NCI-H1436 (cell line): ENCODE measurements at places on chromosomes 1 and 21.

DNA sequence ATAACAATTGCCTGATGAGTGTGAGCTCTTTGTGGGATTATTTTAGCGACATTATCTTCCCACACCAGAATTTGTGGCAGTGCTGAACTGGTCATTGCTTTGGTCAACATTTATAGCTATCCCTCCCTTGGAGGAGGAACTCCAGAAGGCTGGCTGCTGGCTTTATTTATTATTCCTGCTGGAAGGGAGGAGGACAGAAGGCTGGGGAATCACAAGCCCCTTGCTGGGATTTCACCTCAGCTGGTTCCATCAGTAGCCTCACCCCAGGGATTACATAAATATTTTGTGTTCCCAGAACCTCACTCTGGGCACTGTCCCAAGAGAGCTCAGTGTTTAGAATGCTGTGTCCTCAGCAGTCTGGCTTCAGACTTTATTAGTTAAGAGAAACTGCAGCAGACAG is 102.8 kb upstream of the C1orf21 start:
- DNase-seq = no peak

- DNase-seq = peak; percentile 46
Measured at GRCh38 chr1:8015036-8015808, 10.9 kb downstream of the ERRFI1 start.

- DNase-seq = peak; percentile 88
Measured at GRCh38 chr1:38151399-38151798, 104.8 kb upstream of the POU3F1 start.

- no peak for DNase-seq
Measured at GRCh38 chr1:85611856-85612255, 31.3 kb downstream of the CCN1 start.

GRCh38 chr21:39463308-39463707 is 11.5 kb downstream of the SH3BGR start:
- no peak for DNase-seq

GRCh38 chr1:30778979-30779293 is 21.4 kb upstream of the LAPTM5 start:
- no peak for DNase-seq

DNA sequence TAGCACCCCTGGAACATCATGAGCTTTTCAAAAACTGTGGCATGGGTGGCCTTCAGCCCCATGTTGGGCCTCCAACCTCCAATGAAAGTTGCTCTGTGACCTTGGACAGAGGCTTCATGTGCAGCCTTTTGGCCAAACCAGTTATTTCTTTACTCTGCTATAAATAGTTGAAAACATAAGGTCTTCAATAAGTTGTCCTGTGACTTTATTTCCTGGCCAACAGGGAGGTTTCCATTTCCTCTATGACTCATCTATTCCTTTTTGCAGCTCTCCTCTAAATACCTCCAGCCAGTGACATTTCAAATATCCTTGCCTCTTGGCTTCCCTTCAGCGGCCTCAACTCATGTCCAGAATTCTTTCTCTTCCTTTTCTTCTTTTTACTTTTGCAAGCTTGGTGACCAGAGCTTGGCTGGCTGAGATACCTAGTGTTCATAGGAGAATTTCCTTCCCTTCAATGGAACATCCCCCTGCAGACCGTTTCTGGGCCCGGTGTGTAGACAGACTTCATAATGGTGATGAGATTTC is 22.7 kb upstream of the TRIM67 start:
- no peak for DNase-seq

DNA sequence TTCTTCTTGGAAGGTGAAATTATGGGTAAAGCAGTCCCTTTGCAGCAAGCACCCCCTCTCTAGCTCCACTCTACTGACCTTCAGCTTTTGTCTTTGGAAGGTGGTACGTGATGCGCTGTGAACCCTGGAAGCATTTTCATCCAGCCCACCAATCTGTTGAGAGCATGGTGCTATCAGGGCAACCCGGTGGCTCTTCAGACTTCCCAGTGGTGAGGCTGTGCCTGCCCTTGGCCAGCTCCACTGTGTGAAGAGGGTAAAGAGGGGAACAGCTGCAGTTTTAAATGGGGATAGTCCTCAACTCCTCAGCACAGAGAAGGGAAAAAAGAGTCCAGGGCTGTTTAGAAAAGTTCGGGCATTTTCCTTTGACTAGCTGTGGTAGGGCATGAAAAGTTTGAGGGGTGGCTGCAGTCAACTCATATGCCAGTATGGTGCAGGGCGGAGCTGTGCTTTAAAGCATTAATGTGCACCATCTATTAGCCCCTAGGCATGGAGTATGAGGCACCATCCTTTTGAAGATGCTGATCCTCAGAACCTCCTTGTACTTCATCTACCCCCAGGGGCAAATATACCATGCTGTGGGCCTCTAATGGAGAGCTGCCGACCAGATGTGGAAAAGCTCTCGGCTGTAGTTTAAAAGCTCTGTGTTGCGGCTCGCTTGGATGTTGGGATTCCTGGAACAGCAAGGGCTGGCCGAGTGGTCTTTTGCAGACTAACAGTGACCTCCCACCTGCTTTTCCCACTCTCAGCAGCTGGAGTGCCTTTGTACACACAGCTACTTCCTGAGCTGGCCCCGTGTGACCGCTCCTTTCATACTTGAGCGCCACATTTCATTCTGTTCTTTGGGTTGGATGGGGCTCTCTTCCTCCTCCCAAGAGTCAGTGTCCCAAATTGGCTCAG is 123.0 kb downstream of the PEX14 start:
- no peak for DNase-seq

DNA sequence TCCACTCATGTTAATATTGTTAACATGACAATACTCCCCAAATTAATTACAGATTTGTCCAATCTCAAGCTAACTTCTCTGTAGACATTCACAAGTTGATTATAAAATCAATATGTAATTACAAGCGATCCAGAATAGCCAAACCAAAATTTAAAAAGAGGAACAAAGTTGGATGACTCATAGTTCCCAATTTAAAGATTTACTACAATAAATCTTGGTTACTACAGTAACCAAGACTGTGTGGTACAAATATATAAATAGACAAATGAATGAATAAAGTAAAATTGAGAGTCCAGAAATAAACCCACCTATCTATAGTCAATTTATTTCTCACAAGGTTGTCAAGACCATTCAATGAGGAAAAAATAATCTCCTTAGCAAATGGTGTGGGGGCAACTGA is 7.1 kb upstream of the KRTAP10-4 start:
- no peak for DNase-seq

- no peak for DNase-seq
Measured at GRCh38 chr1:3348196-3348865, 106.1 kb upstream of the ARHGEF16 start.

DNA sequence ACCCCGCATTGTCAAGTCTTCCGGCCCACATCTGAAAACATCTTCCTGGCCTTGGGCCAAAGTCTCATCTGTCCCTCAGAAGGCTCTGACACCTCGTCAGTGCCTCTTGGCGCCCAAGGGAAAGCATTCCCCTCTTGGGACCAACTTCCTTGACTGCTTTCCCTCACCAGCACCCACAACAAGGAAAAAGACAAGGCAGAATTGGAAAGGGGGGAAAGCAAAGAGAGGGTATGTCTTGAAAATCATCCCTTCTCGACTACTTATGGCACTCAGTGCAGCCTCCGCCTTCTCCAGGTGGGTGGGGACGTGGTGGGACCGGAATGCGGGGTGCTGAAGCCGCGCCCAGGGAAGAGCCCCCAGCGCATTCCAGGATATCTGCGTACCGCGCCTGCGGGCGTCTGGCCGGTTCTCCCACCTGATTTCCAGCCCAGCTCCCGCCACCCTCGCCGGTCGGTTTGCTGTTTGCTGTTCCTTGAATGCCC is 554 bp upstream of the SLC39A1 start:
- peak; percentile 11 for DNase-seq

GRCh38 chr1:43930168-43930948 is 3.2 kb upstream of the ARTN start:
- no peak for DNase-seq

DNA sequence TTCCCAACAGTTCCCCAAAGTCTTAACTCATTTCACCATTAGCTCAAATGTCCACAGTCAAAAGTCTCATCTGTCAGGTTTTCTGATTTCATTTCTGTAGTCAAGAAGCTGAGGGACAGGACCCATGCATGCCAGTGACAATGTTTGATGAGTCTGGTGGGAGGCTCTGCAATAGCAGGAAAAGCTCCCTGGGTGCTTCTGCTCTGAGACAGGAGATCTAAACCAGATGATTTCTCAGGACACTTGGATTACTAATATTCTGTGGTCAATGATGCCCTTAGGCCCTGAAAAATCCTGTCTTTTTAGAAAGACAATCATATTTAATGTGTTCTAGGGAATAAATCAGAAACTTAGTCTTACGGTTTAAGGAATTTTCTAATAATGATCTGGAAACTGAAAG is 56.4 kb downstream of the PCBP3 start:
- DNase-seq = no peak

DNA sequence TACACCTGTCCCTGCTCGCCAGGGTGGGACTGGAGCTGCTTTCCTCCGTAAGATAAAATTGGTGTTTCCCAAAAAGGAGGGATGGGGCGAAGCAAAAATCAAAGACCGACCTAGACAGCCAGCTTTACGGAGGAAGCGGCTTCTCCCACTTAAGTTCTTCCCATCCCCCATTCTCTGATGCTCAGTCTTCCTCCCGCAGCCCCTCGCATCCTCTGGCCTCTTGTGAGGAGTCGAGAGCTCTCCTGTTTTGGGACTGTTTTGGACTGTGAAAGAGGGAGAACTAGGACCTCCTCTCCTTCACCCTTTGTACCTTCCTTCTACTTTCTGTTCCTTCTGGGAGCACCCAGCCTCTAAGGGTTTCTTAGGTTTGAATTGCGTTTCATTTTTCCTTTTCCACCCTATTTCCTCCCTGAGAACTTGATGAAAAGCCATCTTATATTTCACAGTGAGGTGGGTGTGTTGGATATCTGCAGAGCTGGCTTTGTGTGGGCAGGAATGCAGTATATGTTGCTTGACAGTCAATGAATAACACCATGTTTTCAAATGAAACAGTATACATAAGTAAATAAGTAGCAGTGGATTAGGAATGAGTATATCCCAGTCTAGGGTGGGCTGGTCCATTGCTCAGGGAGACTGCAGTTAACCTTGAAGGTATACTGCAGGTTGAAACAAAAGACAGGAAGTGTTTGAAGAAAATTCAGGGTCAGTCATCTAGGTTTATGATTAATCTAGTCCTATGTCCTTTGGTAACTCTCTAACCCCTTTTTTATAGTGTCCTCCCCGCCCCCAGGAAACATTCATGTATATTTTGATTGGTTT is 848 bp downstream of the CTTNBP2NL start:
- no peak for DNase-seq

DNA sequence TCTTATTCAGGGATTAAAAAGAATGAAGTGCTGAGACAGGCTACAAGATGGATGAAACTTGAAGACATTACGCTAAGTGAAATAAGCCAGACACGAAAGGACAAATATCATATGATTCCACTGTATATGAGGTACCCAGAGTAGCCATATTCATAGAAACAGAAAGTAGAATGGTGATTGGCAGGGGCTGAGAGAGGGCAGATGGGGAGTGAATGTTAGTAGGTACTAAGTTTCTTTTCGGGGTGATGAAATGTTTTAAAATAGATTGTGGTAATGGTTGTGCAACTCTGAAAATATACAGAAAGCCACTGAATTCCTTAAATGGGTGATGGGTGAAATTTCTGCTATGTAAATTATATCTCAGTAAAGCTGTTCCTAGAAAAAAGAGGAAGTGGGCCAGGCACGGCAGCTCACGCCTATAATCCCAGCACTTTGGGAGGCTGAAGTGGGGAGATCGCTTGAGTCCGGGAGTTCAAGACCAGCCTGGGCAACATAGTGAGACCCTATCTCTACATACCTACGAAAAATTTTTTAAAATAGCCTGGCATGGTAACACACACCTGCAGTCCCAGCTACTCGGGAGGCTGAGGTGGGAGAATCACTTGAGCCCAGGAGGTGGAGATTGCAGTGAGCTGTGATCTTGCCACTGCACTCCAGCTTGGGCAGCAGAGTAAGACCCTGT is 15.9 kb downstream of the SLC27A3 start:
- DNase-seq = no peak

DNA sequence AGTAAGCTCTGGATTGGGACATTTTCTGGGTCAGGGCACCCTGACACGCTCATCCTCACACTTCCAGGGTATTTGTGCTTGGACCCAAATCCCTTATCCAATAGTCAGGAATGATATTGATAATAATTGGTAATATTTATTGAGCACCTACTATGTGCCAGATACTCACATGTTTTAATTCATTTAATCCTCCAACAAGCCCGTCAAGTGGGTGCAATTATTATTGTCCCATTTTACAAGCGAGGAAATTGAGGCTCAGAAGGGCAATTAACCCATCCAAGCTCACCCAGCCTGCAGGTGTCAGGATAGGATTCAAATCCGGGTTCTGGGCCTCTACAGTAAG is 11.4 kb upstream of the PADI3 start:
- no peak for DNase-seq

DNA sequence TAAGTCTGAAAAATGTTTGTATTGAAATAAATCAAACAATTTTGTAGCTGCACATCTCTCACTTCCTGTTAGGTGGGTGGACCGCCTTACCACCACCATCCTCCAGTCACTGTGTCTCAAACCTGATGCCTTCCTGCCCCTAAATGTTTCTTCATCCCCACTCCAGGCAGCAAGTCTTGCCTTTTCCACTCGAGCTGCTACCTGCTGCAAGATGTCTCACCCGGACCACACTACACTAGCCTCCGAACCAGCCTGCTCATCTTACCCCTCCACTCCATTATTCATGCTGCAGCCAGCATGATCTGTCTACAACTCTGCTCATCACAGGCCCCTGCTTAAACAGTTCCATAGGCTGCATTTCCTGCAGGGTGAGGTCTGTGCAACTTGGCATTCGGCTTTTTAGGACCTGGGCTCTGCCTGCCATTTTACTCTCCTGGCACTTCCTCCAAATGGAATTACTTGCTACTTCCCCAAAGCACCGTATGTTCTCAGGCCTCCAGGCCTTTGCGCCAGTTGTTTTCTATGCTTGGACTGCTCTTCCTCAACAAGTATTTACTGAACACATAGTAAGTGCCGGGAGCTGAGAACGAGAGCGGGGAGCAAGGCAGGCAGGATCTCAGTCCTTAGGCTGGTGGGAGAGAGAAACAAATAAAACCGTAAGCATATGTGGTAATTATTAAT is 5.2 kb upstream of the SF3A3 start:
- no peak for DNase-seq

GRCh38 chr1:232597721-232598120 is 32.2 kb downstream of the SIPA1L2 start:
- DNase-seq = no peak
